ENCODE measurements at places on chromosomes 3 and 15.

- no peak for DNase-seq
These were observed 83.1 kb downstream of the DNAJB8 start for GRCh38 chr3:128383316-128384235.

GRCh38 chr3:66041116-66041515 is 2.4 kb upstream of the MAGI1 start:
- no peak for DNase-seq

DNA sequence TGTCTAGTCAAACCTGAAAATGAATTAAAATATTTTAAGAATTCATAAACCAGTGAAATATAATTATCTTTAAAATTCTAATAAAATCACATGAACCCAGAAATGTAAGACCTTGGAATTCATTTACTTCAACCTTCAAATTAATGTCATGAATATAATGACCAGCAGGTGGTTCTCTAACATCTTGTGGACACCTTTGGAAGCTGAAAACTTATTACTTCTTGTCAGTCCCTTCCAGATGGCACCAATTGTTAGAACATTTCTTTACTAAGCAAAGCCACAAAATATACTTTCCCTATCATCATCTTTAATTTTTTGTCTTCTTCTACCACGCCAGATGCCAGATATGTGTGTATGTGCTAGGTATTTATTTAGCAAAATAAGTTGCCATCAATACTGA is 240.0 kb downstream of the MBNL1 start:
- no peak for DNase-seq

- DNase-seq = no peak
These were observed 495.9 kb upstream of the PROK2 start for GRCh38 chr3:72280876-72281275.

- DNase-seq = no peak
These were observed 22.6 kb upstream of the SCG3 start for GRCh38 chr15:51658664-51659063.

DNA sequence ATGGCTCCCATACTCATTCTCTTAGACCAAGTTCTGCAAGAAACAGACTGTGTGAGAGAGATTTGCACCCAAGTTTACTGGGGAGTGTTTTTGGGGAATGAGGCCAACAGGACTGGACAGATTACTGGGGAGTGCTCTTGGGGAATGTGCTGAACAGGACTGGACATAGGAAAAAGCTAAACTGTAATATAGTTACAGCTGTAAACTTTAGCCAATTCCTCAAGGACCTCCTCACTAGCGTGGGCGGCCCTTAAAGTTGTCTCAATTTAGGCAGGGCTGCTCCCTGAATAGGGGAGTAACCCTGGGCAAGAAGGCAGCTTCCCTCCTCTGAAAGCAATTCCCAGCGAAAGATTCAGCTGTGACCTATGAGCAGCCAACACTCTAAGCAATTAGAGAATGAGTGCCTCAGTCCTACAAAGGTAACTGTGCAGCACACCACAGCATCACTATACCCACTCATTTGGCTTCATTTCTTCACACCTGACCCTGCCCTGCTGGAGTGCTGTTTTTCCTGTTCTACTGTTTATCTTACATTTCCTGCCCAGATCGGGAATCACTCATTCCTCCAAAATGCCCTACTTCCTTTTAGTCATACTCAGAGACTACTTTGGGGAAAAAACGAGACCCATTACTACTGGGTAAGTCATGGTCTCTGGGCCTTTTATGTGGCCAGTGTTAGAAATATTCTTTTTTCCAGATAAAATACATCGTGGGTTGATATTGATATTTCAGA is 41.3 kb upstream of the TRIM42 start:
- DNase-seq = no peak

DNA sequence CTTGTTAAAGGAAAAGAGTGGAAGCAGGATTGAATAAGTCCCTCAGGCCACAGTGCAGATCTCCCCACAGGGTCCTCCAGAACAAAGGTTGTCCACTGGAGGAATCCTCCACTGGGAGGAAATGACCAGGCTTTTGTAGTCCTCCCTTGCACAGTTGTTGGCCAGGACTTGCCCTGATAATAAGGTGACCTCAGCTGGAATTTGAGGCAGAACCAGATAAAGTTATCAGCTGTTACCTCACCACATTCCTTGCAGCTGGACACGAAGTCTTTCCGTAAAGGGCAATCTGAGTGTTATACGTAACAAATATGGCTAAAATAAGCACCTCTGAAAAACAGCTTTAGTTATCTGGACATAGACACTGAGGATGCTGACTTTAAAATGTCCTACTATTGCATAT is 83.5 kb upstream of the NAALADL2 start:
- no peak for DNase-seq

DNA sequence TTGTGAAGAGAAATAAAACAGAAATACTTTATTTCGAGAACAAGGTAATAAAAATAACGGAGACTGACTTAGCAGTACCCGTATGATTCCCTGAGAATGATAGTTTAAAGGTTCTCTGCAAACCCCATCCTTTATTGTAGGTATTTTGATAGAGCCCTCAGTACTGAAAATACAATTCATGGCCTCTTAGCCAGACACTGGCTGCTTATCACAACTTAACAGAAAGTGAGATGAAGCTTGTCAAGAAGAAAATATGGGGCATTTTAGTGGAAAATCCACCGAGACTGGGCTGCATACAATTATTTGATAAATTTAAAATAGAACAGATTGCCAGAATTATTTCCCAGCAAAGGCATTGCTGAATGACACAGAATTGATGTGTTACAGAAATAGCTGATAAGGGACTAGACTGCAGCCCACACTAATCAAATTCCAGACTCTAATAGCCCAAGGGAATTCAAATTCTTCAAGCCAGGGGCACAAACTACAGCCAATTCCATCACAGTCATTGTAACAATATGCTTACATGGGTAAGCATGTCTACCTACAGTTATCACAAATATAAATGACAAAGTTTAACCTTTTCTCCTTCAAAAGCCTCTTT is 521.9 kb downstream of the PLOD2 start:
- DNase-seq = no peak

All from NCI-H748 treated with DMSO at 0.1 percent for 48 hours (cell line).